ENCODE measurements at places on chromosomes 13 and 19.

- no peak for DNase-seq
Observed at GRCh38 chr19:14561847-14562351, 10.0 kb downstream of the NDUFB7 start.

GRCh38 chr19:1417145-1417544, 9.8 kb downstream of the DAZAP1 start:
- no peak for DNase-seq

GRCh38 chr13:101258071-101258470, 158.2 kb downstream of the NALCN start:
- DNase-seq: peak; percentile 67

DNA sequence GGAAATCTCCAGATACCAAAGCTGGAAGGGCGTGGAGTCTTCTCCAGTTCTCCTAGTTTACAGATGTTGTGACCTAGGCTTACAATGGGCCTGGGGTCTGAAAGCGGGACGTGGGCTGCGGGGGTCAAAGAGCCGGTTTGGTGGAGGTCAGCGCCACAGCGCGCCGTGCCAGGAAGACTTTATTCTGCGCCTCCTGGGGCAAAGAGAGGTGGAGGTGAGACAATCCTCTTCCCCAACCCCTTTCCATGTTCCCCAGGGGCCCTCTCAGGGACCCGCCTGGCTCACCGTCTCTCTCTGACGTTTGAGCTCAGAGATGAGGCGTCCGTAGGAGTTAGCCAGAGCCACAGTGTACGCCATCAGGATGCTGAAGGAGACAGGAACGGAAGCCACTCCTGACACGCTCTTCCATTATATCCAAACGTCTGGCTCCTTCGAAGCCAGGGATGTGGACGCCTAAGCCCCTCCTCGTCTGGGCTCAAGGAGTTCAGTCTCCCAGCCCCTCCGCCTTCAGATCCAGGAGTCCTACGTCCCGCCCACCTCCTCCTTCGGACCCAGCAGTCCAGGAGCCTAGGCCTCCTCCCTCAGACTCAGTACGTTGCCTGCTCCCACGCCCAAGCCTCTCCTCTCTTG, 776 bp upstream of the LENG1 start:
- DNase-seq: no peak

DNA sequence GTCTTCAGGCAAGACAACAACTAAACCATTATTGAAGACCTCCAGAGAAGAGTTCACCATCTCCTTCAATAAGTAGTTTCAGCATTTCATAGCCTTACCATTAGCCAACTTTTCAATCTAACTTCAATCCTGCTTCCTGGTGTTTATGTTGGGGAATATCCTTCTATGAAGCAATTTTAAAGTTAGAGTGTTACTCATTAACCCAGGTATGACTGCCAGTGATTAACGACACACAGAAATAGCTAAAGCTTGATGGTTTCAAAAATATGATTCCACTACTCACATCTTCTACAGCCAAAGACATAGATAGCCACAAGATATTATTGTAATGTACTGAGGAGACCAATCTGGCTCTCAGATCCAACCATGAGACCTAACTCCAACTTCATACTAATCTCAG, 403.2 kb downstream of the EFNB2 start:
- no peak for DNase-seq

- no peak for DNase-seq
Observed at GRCh38 chr13:32191452-32191998, 123.6 kb downstream of the ZAR1L start.

GRCh38 chr19:7674010-7675005, 2.6 kb upstream of the MCEMP1 start:
- no peak for DNase-seq

DNA sequence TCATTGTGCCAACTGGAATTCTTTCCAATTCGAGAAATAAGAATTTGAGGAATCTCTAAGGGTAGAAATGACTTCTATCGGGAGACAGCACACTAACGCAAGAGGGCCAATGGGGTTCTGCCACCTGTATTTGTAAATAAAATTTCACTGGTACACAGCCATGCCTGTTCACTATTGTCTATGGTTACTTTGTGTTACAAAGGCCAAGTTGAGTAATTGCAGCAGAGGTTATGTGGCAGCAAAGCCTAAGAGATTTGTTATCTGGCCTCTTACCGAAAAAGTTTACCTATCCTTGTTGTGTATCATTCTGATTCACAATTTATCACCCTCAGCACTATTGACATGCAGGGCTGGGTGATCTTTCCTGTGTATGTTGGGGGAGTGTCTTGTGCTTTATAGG, 278.0 kb downstream of the KLF5 start:
- no peak for DNase-seq

DNA sequence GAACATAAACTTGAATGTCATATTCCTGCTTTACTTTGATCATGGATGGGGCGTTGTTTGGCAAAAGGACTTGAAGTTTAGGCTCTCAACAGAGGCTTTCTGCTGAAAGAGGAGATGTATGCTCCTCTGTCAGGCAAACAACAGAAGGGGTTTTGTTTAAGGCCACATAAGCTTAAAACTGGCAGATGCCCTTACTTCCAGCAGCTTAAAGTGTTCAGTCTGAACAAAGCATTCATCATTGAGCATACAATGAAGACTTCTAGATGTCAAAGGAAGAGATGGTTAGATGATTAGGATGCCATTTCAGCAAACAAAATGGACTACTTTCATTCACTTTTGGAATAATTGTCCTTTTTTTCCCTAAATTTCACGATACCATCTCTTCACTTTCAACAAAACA, 484.5 kb downstream of the SLITRK6 start:
- DNase-seq: no peak

DNA sequence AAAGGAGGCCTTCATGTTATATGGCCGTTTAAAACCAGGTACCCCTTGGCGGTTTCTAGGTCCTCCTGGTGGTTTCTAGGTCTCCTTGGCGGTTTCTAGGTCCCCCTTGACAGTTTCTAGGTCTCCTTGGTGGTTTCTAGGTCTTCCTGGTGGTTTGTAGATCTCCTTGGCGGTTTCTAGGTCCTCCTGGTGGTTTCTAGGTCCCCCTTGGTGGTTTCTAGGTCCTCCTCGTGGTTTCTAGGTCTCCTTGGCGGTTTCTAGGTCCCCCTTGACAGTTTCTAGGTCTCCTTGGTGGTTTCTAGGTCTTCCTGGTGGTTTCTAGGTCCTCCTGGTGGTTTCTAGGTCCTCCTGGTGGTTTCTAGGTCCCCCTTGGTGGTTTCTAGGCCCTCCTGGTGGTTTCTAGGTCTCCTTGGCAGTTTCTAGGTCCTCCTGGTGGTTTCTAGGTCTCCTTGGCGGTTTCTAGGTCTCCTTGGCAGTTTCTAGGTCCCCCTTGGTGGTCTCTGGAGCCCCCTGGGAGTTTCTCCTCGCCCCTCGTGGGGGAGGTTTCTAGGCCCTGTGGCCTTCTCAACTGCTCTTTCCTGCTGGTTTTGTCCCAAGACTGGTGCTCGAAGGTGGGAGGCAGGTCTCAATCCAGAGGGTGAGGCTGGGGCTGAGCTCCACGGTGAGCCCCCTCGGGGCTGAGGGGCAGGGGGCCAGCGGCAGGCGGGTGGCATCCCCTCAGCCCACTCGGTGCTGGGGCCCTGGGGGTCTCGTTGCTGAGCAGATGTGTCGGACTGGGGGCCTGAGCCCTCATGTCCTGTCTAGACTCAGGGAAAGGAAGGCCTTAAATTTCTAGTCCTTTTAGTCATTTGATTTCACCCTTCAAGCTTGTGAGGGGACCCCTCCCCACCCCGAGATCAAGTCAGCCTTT, 8.0 kb downstream of the HCN2 start:
- DNase-seq: no peak

DNA sequence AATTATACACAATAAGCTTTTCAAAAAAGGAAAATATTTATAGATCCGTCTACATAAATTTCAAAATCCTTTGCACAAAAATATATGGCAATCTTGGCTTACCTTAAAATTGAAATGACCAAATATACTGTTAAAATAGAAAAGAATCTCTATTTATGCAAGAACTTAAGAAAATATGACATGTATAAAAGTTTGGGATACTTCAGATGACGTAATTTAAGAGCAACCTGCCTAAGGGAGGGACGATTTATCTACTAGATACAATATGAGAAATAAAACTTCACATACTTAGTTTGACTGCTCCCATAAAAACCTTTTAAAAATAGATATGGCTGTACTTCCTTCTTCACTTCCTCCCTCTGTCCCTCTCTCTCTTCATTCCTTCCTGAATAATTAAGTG, 587.3 kb upstream of the SPRY2 start:
- DNase-seq: no peak

DNA sequence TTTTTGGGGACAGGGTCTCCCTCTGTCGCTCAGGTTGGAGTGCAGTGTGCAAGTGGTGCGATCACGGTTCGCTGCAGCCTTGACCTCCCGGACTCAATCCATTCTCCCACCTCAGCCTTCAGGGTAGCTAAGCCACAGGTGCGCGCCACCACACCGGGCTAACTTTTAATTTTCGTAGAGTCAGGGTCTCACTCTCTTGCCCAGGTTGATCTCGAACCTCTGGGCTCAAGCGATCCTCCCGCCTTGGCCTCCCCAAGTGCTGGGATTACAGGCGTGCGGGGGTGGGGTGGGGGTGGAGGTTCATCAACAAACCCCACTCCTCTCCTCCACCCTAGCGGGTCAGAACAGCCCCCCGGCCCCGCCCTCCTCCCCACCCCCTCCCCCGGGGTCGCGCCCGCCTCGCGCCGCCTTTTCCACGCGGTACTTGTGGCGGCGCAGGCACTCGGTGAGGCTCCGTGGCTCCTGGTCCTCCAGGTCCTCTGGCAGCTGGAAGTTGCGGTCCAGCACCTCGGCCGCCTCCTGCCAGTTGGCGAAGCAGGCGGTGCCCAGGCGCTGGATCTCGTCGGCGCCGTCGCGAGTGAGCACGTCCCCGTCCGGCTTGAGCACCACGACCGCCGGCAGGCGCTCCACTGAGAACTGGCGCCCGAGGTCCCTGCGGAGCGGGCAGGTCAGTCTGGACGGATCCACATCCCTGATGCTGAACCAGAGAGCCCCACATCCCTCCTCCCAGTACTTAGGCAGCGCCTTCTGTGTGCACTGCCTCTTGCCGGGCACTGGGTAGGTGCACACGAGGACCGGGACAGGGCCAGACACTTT, 5.2 kb downstream of the NXNL1 start:
- no peak for DNase-seq

DNA sequence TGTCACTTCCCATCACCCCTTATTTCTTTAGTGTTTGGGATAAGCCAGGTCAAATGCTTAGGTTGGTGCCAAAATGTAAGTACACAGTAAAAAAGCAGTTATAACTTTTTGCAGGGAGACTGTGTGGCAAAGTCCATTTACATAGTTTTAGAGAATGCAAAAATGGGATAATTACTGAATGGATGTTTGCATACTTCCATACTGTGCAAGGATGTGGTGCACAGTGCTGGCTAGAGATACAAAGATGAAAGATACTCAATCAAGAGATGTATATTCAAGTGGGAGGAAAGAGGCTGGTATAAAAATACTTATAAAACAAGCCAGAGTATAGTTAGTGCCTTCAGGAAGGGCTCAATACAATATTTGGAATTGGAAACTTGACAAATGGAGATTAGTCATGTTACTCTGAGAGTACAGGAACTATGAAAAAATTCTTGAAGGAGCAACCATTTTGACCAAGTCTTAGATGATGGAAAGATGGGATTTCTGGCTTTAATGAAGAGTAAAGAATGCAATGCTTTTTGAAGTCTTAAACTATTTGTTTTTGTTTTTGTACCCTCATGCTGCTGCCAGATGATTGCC, 8.0 kb downstream of the PDS5B start:
- no peak for DNase-seq

DNA sequence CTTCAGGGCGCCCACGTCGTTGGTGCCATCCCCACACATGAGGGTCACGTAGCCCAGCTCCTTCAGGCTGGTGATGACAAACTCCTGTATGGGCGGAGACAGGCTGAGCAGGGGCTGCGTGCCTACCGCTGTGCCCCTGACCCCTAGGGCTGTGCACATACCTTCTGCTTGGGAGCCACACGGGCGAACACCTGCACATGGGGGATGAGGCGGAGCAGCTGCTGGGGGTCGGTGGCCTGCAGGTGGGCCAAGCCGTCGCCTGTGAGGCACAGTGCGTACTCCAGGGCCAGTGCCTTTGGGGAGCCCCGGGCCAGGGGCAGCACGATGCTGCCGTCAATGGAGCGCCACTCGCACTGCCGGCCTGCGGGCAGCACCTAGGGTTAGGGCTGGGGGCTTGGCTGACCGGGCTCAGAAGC, 6.1 kb upstream of the GMIP start:
- no peak for DNase-seq

- no peak for DNase-seq
Observed at GRCh38 chr13:103961784-103962183, 895.6 kb upstream of the SLC10A2 start.

DNA sequence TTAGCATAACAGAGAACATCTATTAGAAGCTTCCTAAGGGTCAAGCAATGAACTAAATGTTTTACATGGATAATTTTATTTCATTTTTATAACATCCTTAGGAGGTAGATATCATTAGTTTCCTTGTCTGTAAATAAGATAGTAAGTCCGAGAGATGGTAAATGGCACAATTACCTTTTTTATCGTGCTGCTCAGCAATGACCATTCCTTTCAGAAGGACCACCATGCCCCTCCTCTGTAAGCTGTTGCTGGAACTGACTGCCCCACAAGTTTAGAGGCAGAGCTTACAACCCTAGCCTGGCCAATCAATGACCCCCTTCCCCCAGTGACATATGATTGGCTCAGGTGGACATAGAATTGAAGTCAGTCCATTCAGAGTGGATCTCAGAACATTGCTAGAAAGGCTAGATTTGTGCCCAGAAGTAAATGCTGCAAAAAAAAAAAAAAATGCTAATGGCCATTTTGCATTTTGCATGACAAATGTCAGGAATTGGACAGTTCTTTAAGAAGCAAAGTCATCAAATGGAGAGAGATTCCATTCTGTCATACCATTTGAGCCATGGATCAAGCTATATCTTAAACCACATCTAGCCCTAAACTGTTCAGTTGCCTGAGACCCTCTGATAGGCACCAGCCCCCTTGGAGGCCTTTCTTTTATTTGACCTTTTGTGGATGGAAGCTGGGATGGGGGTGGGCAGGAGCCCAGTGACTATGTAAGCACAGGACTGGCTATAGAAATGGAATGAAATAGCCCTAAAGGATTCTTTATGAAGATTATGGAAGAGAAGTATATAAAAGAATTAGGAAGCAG, 668.3 kb downstream of the UQCRFS1 start:
- DNase-seq: no peak

GRCh38 chr13:39935155-39935554, 279.7 kb downstream of the COG6 start:
- DNase-seq: no peak

DNA sequence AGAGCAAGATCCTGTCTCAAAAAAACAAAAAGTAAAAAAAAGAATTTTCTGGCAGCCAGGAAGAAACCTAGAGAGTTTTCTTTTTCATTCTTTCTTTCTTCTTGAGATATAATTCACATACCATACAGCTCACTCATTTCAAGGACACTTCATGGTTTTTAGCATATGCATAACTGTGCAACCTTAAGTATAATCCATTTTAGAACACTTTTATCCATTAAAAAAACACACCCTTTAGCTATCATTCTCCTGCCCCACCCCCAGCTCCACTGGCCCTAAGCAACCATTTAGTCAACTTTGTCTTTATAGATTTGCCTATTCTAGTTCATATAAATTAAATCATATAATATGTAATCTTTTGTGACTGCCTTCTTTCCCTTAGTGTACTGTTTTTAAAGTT, 8.1 kb upstream of the IPO5 start:
- no peak for DNase-seq
